MG63 (cell line): ENCODE measurements at places on chromosomes 7 and 10. TPM values are rescaled to one million over a fixed set of nuclear protein-coding genes. Genes with fewer than 3 reads are reported as not detected.
A peak's percentile ranks its signal among the peaks of the same experiment; 100 is the strongest.

GRCh38 chr10:101297901-101298486, 56.0 kb upstream of the BTRC start:
- peak; percentile 65 for DNase-seq

- DNase-seq, result no peak
Observed at GRCh38 chr10:112497347-112497950, 50.4 kb downstream of the VTI1A start.

OR2A12 gene
- total RNA-seq, result not detected in 2 replicates

DNA sequence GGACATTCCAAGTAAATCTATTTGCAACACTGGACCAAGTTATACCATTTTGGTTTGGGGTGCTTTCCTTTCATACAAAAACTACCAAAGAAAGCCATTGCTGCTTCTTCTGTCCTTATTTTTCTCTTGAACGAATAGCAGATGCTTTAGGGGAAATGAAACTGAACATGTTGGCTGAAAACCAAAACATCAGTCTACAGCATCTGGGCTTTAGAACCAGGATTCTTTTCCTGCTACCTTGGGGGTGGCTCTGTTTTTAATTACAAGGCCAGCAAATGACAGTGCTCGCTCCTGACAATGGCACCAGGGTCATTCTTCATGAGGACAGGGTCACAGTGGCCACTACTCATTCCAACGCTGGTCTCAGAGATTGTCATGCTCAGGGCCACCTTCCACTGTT, 80.3 kb downstream of the WDR11 start:
- DNase-seq, result no peak

SOSTDC1 gene
- total RNA-seq, result not detected in 2 replicates

- no peak for DNase-seq
Observed at GRCh38 chr7:34137176-34137575, 231.8 kb downstream of the BMPER start.

ENKUR gene
- not detected in 2 replicates for total RNA-seq

DNA sequence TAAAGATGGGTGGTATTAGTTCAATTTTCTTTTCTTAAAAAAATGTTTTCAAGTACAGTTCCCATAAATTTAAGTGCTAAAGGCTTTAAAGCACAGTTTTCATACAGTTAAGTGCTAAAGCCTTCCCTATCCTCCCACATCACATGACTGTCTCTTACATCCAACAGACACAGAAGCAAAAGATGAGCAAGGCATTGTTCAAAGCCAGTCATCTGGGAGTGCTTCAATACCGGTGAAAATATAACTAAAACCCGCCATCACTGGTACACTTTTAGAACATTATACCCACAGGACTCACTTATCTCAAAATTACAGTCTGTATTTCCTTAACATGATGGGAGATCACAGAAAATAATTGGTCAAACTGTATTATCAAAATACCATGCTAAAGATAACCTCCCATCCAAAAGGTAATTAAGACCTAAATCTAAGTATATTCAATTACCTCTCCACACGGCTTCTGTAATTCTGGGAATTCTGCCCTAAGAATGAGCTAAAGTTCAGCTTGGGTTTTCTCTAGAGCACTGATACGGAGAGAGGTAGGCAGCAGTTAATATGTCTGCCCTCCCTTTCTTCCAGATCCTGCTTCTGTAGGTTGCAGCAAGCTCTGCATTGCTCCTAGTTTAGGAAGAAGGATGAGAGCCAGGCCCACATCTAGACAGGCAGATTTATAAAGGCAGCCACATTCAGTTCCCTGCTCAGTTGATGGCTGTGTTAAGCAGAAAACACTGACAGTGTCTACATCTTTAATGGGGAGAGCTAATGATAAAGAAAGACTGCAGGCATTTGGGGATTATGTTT, 474.8 kb upstream of the PFKP start:
- DNase-seq, result no peak

DNA sequence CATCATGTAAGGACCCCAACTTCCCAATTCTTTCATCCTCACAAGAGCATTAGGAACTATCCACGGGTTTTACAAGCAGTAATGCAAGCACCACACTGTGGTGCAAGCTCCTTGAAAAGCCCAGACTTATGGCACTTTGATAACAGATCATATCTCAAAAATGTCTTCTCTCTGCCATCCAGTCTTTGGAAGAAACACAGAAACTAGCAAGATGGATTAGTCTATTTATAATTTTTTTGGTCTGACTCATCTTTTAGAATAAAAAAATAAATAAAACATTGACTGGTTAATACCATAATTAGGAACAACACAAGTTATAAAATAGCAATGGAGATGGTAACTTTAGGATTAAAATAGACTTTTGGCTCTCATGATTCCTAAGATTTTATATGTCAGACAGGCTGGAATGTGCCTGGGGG, 49.0 kb upstream of the CALD1 start:
- DNase-seq, result no peak

- peak; percentile 41 for DNase-seq
Observed at GRCh38 chr7:44729949-44730590, 18.6 kb upstream of the ZMIZ2 start.

SERPINE1 gene
- total RNA-seq, result 59.2 and 73.4 TPM in 2 replicates

GRCh38 chr10:19840776-19841175, 24.5 kb downstream of the PLXDC2 start:
- no peak for DNase-seq

GRB10 gene
- 27.5 and 33.1 TPM in 2 replicates for total RNA-seq

MSMB gene
- not detected in 2 replicates for total RNA-seq

CH25H gene
- total RNA-seq, result 0.63 TPM in 1 of 2 replicates, not detected in the other

CYP2C19 gene
- total RNA-seq, result not detected in 2 replicates

- DNase-seq, result peak; percentile 76
Observed at GRCh38 chr10:71864911-71865361, 13.9 kb upstream of the PSAP start.

DNA sequence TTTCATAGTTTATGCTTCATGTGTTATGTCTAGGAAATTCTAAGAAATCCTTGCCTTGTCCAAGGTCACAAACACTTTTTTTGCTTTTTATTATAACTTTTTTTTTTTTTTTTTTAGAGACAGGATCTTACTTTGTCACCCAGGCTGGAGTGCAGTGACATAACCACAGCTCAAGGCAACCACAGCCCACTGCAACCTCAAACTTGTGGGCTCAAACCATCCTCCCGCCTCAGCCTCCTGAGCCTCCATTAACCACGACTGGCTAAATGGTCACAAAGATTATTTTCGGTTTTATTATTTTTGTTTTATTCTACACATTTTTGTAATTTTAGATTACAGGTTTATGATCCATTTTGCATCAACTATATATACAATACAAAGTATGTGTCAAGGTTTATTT, 7.1 kb upstream of the FAM204A start:
- DNase-seq, result no peak

GRCh38 chr10:132095403-132096113, 29.8 kb downstream of the JAKMIP3 start:
- DNase-seq, result no peak

OR6B1 gene
- not detected in 2 replicates for total RNA-seq

DNA sequence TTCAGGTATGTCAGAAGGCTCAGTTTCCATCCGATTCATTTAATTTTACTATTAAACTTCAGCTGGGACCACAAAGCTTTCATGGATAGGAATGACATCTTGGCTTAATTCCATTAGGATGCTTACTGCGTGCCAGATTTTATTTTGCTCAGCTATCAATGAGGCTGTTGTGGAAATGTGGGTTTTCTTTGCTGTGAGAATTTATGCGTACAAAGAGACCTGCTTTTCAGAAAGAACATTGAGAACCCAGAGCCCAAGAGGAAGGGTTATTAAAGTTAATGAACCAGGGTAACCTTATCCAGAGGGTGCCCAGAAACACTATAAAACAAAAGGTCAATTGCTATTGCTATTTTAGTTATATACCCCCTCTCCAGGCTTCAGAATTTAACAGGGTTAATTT, 98.3 kb downstream of the MKLN1 start:
- DNase-seq, result no peak

BHLHA15 gene
- total RNA-seq, result 0.74 TPM in 1 of 2 replicates, not detected in the other

DNA sequence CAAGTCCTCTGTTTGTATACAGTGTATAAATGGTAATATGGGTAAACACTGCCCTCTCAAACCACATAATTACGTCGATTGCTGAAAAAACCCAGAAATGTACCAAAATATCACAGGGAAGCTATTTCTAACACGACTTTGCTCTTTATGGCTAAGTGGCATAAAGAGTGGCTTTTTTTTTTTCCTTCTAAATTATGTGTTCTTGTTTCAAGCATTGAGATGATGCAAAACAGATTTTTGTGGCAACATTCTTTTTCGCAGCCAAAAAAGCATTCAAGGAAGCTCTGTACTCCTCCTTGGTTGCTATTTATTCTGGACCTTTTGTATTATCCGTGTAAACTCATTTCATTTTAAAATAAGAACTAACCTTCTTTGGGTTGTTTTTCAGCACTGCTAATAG, 138.9 kb downstream of the VTI1A start:
- no peak for DNase-seq

PDZD7 gene
- total RNA-seq, result 1.4 and 2.5 TPM in 2 replicates

TEX36 gene
- total RNA-seq, result not detected in 2 replicates

GRCh38 chr7:6375348-6376101, 72.2 kb downstream of the DAGLB start:
- no peak for DNase-seq

GRCh38 chr10:52027055-52027705, 286.9 kb upstream of the DKK1 start:
- DNase-seq, result no peak

DNA sequence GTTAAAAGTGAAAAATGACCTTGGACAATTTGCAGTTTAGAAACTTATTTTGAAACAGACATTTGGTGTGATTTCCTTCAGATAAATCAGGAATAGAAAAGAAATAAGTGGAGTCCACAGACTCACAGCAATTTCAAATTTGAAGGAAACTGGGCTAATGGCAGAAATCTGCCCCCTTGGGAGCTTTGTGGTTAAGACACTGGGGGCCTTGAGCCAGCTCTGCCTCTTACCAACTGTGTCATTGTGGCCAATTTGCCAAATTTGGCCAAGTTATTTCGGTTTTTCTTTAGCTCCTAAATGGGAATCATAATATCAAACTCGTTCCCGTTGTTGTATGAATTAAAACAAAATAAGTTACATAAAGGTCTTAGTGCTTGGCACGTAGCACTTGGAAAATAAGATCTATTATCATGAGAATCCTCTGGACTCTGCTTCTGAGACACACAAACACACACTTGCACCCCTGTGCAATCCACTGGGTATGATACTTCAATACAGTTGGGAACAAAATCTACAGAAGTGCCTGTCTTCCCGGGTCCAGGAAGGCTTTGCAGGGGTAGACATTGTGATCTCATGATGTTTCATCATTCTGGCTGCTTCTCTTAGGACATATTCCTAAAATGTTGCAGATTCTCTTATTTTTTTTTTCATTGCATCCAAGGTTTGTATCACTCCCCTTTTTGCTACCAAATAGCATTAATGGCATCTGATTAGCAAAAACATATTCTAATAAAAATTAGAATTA, 4.9 kb downstream of the ARMC3 start:
- peak; percentile 18 for DNase-seq

DNA sequence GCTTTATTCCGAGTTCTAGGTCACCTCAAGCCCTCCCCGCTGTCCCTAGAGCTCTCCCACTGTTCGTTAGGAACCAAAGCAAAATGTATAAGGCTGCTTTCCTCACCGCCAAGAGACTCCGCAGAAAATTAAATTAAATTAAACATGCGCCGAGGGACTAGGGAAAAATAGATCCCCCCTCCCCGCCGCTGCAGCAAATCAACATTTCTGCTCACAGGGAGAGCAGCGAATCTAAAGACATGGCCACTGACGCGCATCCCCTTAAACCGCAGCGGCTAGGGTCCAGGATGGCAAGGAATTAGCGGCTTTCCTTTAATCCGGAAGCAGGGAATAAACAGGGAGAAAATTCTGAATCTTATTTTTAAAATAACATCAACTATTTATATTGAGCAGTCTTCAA, 7.6 kb downstream of the SP8 start:
- no peak for DNase-seq

DNA sequence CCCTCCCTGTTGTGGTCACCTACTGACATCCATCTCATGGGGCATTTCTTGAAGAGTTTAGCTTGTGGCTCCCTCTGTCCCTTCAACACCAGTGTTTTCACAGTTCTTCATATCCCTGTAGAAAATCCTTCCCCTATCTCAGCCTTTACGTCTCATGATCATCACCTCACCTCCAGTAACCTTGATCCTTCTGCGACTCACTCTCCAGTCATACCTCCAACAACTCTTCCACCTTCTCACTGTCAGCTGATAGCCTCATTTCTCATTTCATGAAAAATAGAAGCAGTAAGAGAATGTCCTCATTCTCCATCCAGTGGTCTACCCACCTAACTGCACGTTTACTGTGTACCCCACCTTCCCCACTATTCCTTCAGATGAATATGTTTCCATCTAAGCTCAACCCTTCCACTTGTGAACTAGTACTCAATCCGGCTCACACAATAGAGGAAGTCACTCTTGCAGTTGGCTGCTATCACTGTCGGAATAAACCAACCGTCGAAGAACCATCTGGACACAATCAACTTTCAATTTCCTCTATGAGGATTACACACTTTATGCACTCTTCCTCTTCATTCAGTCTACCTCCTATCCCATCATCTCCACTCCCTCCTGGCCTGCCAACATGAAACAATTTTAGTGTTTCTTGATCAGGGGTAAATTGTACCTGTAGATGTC, 256.0 kb downstream of the AHR start:
- no peak for DNase-seq

DNA sequence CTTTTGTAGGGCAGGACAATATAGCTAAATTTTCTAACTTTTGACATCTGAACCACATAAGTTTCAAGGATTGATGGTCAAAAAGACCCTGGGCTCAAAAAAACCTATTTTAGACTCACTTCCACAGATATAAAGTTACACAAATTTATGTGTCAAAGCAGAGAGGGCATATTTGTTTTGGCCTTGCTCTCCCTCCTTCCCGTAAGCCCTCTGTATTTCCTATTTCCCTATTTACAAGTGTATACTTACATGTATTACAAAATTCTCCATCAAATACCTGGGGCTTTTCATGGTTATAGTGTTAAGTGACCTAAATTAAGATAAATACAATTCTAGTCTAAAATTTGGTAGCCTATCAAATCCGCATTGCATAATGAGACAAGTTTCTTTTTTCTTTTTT, 2.6 kb downstream of the KDM7A start:
- DNase-seq, result no peak

GPER1 gene
- total RNA-seq, result 2.2 and 2.8 TPM in 2 replicates

CFAP70 gene
- 2.8 and 4.1 TPM in 2 replicates for total RNA-seq

DNA sequence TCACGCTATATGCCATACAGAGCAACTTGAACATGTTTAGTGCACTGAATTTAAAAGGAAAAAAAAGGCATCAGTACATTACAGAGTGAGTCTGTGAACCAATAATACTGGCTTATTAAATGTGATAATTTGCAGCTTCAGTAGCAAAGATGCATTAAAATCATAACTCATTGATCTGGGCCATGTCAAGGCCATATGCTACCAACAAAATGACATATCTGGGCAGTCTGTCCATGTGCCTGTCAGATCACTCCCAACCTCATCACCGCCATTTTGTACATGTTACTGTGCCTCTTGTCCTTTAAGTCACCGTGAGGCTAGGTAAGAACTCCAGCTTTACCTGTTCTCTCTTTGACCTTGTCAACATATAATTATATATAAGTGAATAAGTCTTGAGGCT, 307.4 kb upstream of the LRGUK start:
- DNase-seq, result no peak
